Stimulated activated CD4-positive, alpha-beta T cell treated with anti-CD3 and anti-CD28 coated beads, Interleukin-2, amount 100 ng/mL, for 24 hours (primary cell): ENCODE measurements at places on chromosomes 5 and 9.

DNA sequence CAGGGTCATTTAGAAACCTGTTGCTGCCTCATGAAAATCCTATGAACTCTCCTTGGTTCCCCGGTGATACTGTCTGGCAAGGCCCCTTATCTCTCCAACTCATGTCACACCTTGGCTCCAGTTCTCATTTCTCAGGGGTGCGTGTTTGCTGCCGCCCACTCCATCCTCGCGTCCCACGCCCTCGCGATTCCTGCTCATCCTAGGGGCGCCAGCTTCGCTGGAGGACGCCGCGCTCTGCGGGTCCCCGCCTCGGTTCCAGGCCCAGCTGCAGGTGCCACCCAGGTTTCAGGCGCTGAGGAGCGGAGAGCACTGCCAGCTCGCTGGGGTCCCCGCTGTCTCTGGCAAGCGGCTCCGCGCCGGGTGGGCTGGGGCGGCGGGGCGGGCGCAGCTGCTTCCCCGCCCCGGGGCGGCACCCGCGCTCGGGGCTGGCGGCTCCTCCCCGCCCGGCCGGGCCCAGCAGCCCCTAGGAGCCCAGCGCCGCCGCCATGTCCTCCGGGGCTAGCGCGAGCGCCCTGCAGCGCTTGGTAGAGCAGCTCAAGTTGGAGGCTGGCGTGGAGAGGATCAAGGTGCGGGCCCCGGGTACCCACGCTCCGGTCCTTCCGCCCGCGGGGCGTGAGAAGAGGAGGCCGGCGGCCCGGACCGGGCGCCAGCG is at the start of gene GNG10:
TSS of gene GNG10 (plus strand) at position 456 of the 652 bp plus-strand sequence. CDS start at position 486, 30 bp downstream.
- peak; percentile 75 for DNase-seq

- no peak for DNase-seq
Observed at GRCh38 chr9:107110153-107110552, 172.9 kb upstream of the RAD23B start.

- DNase-seq: no peak
Observed at GRCh38 chr5:132787076-132787475, 10.0 kb upstream of the SEPTIN8 start.

DNA sequence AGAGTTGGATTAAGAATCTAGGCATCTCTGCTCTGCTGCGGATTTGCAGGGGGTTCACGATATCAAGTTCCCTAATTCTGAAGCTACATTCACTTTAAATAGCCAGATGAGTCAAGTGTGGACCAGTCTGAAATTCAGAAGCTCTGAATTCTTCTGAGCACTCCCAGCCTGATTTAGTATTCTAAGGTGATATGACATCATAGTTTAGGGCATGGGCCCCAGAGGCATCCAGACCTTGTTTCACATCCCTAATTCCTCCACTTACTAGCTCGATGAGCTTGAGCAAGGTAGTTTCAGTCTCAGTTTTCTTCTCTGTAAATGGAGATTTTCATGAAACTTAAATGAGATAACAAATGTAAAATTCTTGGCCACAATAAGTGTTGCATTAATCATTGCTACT is 65.2 kb downstream of the TMEM167A start:
- no peak for DNase-seq

GRCh38 chr9:84393266-84393950 is 52.9 kb upstream of the SLC28A3 start:
- no peak for DNase-seq

DNA sequence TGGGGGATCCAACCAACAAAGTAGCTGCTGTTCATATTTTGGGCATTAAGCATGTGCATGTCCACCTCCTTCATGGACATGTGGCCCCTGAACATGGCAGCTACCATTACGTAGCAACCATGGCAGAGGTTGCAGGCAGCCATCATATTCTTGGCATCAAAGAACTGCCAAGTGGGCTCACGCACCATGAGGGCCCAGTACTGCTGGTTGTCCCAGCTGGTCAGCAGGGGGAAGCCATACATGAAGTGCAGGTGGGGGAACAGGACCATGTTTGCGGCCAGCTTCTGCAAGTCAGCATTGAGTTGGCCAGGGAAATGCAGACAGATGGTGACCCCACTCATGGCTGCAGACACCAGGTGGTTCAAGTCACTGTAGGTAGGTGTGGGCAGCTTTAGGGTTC is 9.5 kb downstream of the MTAP start:
- no peak for DNase-seq

- DNase-seq: no peak
Observed at GRCh38 chr5:142248853-142249462, 75.9 kb downstream of the SPRY4 start.

DNA sequence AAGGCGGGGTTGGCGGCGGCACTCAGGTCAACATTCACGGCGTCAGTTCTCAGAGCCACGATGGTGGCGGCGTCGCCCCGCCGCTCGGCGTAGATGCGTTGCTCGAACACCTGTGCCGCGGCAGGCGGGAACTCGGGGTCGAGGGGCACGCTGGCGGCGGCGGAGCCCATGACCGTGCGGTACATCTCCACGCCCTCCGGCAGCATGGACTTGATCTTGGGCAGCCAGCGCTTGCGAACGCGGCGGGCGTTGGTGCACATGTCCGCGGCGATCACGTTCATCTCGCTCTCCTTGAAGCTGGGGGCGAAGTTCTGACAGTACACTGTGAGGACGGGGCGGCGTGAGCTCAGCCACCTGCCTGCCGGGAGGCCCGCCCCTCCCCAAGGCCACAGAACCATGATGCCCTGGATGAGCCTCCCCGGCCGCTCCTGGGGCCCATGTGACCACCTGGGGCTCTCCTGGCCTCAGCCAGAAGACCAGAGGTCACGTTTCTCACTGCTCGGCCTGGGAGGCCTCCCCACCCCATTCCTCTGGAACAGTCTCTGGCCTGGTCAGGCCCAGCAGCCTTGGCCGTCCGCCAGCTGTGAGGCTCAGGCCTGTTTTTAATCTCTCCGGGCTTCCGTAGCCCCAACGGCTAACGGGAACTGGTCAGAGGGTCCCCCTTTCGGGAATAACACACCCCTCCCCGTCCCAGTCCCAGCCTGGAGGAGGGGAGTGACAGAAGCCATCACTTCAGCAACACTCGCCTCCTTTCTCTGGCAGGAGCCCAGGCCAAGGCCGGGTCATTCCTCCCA is 50.7 kb upstream of the UBAC1 start:
- no peak for DNase-seq

DNA sequence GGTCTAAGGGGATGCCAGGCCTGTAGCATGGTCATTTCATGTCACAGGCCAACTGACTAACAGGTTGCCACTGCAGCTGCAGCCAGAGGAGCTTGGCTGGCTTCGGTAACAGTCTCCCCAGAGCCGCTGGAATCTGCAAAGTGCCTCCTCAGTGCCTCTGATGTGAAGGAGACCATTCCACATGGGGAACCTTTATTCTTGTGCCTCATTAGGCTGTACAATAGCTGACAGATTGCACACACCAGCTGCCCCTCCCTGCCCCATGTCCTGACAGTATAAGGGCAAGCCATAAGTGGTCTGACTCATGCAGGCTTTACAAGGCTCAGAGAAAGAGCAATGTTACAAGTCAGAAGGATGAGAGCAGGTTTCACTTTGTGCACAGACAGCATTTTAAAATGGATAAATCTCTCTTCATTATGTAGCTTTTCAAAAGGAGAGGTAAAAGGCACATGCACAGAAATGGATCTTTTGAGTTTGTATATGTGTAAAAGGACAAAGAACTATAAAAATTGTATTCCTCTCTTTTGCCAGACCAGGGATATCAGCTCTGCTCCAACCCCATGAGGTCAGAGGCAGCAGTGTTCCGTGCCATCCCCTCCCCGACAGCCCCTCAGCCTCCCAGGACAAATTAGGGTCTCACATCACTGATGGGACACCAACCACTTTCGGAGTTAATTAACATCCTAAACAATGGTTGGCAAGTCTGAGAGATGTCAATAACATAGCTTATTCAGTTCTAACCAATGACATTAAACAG is 467.8 kb downstream of the TMEM232 start:
- no peak for DNase-seq

GRCh38 chr5:54313311-54314270 is 3.2 kb upstream of the ARL15 start:
- no peak for DNase-seq

GRCh38 chr9:79127661-79128060 is 444.1 kb upstream of the TLE4 start:
- DNase-seq: no peak

- no peak for DNase-seq
Observed at GRCh38 chr5:167710444-167711073, 580.9 kb upstream of the WWC1 start.

DNA sequence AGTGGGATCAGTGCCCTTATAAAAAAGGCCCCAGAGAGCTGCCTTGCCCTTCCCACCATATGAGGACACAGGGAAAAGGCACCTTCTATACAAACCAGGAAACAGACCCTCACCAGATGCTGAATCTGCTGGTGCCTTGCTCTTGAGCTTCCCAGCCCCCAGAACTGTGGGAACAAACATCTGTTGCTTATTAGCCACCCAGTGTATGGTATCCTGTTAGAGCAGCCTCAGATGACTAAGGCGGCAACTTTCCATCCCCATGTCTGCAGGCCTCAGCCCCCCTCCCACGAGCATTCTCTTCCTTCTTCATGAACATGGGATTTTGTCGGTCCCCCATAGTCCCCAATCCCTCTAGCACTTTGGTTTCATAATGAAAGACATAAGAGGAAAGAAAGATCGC is 202.5 kb upstream of the GAS1 start:
- no peak for DNase-seq

DNA sequence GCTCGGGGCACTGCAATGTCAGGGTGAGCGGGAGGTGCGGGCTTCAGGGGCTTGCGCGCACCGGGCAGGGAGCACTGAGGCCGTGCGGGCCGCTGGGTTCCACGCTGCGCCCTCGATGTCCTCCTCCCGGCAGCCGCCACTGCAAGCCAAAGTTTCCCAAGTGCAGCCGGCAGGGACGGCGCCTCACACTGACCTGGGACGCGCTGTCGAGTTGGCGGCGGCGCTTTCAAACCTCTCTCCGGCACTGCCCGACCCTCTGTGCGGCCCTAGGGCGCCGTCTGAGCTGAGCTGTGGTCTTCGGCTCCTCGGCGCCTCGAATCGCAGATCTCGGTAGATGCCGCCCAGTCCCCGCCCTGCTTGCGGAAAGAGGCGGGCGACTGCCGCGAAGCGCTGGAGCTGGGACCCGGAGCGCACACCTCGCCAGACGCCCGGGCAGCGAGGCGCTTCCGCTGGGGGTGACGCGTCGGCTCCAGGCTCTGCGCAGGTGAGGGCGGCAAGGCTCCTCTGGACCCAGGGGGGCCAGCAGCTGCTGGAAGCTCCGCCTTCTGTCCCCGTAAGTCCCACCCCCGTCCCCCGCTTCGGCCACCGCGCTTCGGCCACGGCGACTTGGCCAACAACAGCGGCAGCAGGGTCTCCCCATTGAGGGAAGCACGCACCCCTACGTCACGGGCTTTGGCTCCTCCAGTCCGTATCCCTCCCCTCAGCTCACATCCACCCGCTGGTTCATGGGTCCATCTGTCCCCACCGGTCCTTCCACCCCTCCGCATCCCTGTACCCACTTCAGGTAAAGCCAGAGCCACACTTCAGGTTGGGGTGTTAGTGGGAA is at the start of gene ANKRD34B:
TSS of gene ANKRD34B (minus strand) at position 320 of the 826 bp plus-strand sequence. CDS start 10,261 bp downstream, outside the sequence.
- no peak for DNase-seq

- no peak for DNase-seq
Observed at GRCh38 chr5:81925009-81925408, 46.8 kb upstream of the ATG10 start.

DNA sequence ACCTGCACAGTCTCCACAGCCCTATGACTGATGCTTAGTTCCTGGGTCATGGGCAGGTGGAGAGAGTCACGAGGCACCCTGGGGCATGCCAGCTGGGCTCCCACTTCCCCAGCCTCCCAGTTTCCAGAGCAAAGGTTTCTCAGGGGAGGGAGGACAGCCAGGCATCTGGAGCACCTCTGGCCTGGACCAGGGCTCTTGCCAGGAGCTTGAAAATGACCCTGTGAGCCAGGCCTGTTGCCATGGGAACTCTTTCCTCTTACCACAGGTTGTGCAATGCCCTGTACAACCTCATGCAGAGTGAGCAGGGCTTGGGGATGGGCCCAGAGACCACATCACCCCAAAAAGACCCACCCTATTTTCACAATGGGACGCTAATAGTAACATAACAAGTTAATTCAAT is 113.1 kb downstream of the PSD2 start:
- no peak for DNase-seq

DNA sequence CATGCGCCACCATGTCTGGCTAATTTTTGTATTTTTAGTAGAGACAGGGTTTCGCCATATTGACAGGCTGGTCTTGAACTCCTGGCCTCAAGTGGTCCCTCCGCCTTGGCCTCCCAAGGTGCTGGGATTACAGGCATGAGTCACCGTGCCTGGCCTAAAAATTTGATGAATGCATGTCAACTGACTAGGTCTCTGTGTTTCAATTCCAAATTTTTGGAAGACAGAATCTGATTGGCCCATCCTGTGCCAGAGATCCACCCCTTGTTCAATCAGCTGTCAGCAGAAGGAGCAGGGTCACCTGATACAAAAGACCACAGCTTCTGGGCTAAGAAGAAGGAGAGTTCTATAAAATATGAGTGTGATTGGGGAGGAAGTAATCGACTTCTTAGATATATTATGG is 43.5 kb upstream of the COL15A1 start:
- no peak for DNase-seq

GRCh38 chr9:127166651-127167524 is 44.5 kb upstream of the ANGPTL2 start:
- no peak for DNase-seq

GRCh38 chr9:17635115-17635890 is 56.4 kb downstream of the SH3GL2 start:
- no peak for DNase-seq

- no peak for DNase-seq
Observed at GRCh38 chr5:102119252-102119651, 176.8 kb downstream of the SLCO4C1 start.

GRCh38 chr9:89361816-89362646 is 43.7 kb downstream of the SECISBP2 start:
- no peak for DNase-seq

DNA sequence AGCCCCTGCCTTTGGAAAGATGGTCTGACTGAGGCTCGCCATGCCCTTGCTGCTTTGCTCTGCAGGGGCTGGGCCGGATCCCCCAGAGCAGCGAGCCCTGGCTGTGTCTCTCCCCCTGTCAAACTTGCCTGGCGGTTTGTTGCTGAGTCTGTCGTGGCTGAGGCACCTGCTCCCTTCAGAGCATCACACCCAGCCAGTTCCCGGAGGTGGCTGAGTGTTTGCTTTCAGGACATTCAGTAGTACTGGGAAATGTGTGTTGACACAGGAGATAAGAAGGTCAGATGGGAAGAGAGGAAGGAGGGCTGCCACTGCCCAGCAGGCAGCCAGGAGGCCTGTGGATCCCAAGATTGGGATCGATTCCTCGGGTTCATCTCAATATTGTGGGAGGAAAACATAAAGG is 62.9 kb downstream of the GADD45G start:
- no peak for DNase-seq

GRCh38 chr5:81171769-81172168 is 61.4 kb upstream of the CKMT2 start:
- no peak for DNase-seq

- DNase-seq: no peak
Observed at GRCh38 chr9:2919347-2919746, 75.5 kb upstream of the PUM3 start.
